ENCODE measurements at places on chromosomes 1 and 21.

DNA sequence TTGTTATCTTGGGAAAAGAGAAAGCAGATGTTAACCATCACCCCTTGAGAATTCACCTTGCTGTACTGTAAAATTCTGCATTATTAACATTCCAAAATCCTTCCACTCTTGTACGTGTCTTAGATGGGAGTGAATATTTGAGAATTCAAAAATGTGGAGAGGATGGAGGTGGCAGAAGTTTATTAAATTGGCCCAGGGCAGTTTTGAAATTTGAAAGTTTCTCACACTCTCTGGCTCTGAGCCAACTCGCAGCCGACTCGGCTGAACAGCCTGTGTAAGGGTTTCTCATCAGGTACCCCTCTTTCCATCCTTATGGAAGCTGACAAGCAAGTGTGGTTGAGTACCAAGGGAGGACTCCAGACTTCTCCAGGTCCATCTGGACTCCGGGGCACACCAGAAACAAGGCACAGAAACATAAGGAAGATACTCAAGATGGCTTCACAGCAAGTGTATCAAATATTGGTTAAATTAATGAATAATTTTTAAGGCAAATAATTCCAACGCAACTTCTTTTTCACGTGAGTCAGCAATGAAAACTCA lies 45.1 kb downstream of the RRAGC start:
- DNase-seq = peak; percentile 48

GRCh38 chr1:91555074-91555730 lies 54.6 kb downstream of the CDC7 start:
- no peak for DNase-seq

GRCh38 chr1:181592255-181592859 lies 109.0 kb downstream of the CACNA1E start:
- DNase-seq = no peak

DNA sequence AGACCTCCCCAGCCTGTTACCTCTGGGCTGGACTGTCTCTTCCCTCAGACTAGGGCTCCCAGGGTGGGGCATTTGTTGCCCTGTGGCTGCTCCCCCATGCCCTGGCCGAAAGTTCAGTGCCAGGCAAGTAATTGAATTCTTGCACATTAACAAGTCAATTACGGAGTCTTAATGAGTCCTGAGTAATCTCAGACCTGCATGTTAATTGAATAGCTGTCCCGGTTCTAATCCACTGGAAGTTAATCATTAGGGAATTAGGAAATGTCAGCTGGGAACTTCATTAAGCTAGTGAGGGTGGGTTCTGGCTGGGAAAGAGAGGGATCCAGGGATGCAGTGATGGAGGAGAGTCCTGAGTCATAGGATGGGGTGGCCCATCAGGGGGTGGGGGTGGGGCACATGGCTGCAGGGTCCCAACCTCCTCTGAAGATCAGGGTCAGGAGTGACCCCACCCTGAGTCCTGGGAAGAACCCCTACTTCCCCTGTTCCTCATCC lies 47.1 kb upstream of the CSF3R start:
- no peak for DNase-seq

GRCh38 chr1:186849271-186849671 lies 20.5 kb downstream of the PLA2G4A start:
- no peak for DNase-seq

GRCh38 chr1:203720242-203720641 lies 44.7 kb upstream of the LAX1 start:
- DNase-seq = no peak

DNA sequence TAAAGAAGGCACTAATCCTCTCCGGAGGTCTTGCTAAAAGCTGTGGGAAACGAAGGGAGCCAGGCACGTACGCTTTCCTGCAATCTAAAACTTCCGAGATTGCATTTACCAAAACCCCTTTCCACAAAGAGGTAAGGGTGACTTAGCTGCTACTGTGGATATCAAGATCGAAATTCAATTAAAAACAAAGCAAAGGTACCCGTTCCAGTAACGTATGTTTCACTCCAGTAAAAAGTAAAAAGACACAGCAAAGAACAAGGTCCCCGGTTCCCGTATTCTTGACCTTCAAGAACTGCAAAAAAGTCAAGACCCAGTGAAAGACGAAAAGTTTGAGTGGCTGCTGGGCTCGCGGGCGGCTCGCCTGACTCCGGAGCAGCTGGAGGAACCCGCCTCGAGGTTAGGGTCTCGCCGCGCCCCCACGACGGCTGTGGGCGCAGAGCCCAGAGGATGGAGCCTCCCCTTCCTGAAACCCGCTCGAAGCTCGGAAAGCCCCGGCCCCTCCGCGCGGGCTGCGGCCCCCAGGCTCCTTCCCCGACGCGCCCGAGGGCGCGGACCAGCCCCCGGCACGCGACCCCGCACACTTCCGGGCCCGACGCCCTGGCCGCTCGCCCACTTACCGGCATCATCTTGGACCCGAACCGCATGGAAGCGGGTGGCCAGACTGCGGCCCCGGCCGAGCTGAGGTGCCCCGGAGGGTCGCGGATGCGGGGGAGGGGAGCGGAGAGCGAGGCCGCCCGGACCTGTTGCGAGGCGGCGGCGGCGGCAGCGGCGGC lies 524 bp downstream of the TP53BP2 start:
- peak; percentile 69 for DNase-seq

- no peak for DNase-seq
These were observed 24.2 kb downstream of the TNFRSF9 start for GRCh38 chr1:7916501-7916830.

DNA sequence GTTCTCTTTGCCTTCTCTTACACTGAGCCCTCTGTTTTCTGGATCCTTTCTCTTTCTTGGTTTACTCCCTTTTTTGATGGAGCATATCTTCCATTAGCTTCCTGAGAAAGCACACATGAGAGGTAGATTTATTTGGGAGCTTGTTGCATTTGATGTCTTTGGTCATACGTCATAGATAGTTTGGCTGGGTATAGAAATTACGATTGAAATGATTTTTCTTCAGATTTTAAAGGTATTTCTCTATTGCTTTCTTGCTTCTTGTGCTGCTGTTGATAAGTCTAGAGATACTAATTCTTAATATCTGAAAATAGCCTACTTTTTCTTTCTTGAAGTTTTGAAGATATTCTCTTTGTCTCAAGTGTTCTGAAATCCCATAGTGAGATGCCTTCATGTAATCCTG lies 45.3 kb upstream of the RUNX3 start:
- no peak for DNase-seq

DNA sequence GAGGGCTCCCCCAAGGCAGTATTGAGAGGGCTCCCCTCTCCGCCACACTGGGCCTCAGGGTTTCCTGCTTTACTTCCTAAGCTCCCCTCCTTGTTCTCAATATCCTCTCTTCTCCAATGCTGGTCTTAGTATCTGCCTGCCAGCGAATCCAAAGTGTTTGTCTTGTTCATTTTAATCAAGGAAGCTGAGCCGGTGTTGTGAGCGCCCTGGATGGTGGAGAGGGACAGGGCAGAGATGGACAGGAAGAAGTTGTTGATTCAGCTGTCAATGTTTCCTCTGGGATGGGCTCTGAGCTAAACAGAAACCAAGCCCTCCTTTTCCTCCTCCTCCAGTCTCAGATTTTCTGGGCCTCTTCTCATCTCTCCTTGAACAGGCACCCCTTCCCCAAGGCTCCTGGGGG lies 5.4 kb downstream of the OLFML3 start:
- no peak for DNase-seq

DNA sequence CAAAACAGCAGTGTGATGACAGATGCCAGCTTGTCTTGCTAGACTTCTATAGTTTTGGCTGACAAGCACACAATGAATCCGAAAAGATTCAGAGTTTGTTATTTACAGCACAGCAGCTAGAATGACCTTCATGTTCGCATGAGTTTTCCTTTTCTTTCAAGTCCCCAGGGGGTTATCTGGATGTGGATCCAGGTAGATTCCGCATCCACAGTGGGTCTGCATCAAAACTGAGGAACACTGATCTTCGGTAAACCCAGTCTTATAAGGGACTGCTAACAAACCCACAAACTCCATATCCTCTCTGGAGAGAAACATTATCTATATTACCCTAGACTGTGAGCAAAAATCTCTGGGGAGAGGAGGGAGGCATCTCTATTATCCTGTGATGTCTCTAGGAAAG lies 69.0 kb upstream of the DEPDC1 start:
- DNase-seq = no peak

DNA sequence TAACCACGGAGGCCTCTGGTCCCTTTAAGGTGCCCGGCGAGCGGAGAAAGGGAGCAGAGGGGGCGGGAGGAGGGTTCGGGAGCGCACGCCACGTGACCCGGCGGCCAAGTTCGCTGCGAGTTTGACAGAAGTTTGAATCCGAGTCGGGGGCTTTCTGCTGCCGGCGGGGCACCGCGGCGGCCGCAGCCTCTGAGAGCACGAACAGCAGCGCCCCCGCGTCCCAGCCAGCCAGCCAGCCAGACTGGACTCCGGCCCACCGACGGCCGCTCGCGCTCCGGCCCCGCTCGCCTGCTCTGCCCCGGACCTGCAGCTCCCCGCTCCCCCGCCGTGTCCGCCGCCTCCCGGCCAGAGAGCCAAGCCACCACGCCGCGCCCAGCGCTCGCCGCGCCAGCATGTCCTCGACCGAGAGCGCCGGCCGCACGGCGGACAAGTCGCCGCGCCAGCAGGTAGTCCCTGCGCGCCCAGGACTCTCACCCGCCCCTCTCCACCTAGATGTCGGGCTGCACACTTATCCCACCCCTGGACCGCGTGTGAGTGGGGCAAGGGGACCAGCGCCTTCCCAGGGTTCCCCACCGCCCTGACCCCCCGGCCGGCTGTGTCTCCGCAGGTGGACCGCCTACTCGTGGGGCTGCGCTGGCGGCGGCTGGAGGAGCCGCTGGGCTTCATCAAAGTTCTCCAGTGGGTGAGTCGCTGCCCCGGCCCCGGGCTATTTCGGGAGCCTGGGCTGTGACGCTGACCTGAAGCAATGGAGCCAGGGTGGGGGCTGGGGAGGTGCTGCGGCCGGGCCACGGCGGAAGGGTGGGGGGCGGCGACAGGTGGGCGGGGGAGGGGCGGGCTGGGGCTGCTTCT lies at the start of gene SYPL2:
Gene SYPL2, plus strand, starts transcription at position 95 of the 849 bp plus-strand sequence. Its CDS starts 298 bp downstream, at position 393.
- DNase-seq = peak; percentile 55

DNA sequence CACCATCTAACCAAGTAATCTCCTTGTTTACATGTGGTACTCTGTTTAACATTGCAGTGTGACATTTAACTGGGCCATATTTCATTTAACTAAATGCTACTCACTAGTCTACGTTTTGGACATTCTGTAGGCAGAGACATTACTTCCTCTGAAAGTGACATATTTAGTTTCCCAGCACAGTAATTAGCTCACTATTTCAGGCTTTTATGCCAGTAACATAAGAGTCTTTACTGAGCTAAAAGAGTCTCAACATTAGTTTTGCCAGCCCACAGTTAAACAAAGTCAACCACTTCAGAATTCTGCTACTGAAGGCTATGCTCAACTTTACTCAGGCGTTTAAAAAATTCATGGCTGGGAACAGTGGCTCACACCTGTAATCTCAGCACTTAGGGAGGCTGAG lies 2.6 kb upstream of the TNFRSF9 start:
- no peak for DNase-seq

DNA sequence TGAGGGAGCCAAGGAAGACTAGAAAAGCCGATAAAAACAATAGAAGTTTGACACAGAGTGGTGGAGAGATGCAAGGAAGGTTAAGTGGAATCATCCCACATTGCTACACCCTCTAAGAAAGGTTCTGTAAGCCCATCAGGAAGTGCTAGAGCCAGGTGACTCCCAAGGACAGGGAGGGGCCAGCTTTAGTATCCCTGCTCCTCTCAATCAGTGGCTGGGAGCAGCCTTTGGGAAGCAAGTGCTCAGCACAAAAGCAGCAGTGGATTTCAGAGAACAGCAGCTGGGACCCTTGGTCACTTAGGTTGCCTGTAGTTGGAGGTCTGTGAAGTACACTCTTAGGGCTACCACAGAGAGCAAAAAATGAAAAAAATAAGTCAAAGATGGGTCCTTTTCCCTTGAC lies 42.5 kb downstream of the NME7 start:
- DNase-seq = no peak

- DNase-seq = no peak
These were observed 154.2 kb downstream of the CNIH3 start for GRCh38 chr1:224770336-224770693.

DNA sequence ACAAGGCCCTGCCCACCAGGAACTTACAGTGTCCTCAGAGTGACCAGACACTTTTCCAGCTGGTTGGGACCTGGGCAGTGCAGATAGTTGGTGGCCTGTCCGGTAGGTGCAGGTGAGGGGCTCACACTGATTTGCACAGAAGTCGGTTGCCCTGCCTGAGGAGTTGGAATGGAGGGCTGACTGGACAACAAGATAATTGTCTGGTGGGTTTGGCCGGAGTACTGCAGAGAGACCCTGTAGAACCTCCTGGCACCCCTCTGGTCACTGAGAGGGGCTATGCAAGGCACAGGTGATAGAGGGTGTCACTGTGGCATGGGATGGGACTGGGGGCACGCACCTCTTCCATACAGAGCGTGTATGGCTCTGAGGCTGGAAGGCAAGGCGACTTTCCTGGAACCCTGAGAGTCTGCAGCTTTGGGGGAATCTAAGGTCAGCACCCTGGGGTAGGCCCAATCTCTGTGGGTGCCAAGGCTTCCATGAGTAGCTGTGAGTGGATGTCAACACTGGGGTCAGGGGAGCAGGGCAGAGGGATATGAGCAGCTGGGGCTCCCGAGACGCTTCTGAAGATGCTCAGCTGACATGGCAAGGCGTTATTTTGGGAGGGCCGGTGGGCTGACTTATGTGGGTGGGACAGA lies 7.6 kb upstream of the PLA2G2D start:
- DNase-seq = no peak

- no peak for DNase-seq
These were observed 138.8 kb upstream of the CTTNBP2NL start for GRCh38 chr1:112257043-112257835.

DNA sequence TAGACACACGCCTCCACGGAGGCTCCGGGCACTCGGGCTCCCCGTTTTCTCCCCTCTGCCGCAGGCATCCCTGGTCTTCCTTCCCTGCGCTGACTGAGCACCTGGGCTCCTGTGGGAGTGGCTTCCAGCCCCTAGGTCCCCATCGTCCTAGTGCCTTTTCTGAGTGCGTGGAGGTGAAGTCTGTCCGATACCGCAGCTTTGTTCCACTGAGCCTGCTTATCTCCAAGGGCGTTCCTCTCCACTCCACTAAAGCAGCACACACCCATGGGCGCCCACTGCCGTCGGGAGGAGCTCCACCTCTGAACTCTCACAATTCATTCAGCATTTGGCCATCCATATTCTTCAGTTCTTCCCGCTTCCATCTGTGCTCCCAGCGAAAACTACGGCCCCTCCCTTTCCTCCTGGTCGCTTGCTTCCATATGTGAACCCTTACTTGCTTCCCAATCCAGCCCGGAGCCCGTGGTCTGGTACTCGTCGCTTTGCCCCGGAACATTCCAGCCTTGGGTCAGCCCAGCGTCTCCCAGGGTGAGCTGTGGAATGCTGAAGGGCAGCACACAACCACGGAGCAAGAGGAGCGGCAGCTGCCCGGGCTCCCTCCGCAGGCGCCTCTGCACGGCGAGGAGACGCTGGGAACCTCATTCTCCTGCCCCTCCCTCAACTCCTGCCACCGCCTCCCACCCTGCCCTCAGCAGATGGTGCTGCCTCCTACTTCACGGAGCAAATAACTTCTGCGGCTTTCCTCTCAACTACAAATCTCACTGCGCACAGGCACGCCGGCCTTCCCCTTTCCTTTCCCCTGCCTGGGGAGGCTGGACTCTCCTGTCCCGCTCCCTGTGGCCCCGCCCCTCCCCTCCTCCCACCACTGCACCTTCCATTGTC lies 27.5 kb downstream of the ATP8B2 start:
- DNase-seq = peak; percentile 70
